ENCODE measurements at places on chromosomes 11 and 22.

DNA sequence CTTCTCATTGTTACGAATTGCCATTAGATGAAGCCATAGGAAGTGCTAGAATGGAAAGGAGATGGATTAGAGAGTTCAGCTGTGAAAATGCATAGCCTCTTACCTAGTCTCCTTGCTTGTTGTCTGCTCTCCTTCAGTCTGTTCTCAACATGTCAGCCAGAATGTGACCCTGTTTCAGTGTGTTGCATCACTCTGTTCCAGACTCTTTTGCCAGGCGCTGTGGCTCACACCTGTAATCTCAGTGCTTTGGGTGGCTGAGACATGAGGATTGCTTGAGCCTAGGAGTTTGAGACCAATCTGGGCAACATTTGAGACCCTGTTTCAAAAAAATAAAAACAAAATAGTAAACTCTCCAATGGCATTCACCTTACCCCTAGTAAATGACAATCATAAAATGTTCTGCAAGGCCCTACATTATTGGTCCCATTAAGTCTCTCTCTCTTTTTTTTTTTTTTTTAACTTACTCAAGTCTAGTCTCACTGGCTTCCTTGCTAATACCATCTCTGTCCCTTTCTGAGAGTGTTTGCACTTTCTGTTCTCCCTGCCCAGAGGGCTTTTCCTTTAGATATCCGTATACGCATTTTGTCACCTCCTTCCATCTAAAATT is 39.4 kb downstream of the CYP2R1 start:
- DNase-seq = no peak

DNA sequence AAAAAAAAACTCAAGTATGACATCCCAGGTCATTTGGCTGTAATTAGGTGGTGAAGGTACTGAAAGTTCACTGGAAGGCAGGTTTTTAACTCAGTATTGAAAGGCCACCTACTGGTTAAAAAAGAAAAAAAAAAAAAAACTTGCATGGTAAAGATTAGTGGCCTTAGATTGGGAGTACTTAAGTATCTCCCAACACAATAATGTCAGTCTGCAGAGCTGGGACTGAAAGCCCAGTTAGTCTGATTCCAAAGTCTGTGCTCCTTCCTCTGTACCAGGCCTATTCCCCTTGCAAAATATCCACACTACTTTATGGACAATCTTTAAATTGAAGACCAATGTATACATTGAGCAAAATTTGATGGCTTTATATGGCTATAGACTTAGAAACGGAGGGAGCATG is 85.5 kb downstream of the NOX4 start:
- DNase-seq = no peak

DNA sequence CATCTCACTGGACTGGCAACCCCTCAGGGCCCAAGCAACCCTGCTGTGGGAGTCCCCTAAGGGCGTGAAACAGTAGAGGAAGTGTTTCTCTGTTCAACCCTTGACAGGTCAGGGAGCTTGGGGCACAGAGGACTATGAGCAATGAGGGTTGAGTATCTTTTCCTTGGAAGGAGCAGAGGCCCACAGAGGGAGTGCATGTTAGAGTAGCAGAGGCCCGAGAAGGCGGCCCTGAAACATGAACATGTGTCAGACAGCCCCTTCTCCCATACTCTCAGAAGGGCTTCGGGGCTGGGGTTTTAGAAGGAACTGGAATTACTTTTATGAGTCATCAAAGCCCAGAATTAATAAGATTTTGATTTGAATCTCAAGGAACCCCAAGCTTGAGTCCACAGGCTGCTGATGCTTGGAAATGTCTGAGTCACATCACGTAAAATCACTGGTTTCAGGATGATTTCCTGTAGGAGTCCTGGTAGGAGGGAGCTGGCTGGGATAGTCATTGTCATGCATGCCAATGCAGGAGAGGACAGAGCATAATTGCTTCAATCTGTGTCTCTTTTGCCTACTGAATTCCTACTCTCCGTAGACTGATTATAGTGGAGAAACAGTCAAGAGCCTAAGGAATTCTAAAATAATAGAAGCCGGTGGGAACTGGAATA is 22.6 kb downstream of the C11orf71 start:
- DNase-seq = no peak

DNA sequence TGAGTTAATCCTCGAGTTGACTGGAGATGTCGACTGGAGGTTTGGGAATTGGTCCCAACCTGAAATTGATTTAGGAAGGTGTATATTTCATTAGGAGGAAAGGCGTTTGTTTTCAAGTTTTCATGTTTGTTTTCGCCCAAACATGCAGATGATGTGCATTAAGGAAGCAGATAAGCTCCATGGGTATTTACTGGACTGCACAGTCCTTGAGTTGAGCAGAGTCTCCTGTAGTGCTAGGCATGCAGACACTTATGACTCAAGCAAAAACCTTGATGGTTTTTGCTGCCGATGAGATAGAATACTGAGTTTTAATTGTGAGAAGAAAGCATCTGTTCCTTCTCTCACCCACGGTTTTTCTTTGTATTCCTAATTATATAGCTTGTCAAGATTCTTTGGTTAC is 27.9 kb downstream of the CABIN1 start:
- no peak for DNase-seq

DNA sequence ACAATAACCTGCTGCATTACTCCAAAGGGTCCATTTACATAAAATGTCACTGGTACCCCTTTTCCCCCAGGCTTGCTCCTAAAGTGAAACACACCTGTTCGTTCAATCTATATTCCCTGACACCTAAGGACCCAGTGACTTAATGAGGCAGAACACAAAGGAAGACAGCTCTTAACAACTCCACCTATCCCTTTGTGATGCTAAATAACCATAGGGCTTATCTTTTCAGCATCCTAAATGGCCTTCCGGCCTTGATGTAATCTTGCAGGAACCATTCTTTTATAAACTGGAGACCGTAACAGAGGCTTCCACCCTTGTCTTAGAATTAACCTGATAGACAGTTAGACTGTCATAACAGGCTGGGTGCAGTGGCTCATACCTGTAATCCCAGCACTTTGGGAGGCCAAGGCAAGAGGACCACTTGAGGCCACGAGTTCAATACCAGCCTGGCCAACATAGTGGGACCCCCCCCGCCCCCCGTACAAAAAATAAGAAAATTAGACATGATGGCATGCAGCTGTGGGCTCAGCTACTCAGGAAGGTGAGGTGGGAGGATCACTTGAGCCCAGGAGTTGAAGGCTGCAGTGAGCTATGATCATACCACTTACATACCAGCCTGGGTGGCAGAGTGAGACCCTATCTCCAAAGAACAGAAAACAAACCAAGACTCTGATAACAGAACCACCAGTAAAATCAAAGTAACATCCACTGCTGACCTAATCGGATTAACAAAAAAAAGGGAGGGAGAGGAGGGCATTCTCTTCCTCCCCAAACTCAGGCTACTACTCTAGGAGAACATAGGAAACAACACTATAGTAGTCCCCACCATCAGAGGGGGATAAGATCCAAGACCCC is 5.1 kb downstream of the CHEK2 start:
- DNase-seq = no peak

- DNase-seq = no peak
Measured at GRCh38 chr11:11672789-11673188, 51.0 kb upstream of the GALNT18 start.

GRCh38 chr22:48883211-48883960 is 944.3 kb downstream of the BRD1 start:
- no peak for DNase-seq

DNA sequence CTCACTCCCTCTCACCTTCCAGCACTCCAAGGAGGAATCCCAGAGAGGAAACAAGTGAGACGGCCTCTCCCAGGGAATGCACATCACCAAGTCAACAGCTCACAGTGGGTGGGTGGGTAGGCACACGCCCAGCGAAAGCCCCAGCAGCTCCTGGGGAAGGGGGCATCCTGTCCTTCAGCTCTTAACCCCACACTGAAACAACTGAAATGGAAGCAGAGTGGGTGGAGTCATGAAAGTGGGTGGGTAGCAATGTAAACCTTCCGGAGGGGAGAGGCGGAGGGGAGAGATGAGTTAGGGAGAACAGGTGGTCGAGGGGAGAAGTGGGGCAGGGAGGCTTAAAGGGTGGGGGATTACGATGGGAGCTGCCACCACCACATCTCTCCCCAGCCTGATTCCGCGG is 5.4 kb downstream of the MCHR1 start:
- DNase-seq = no peak

- DNase-seq = no peak
Measured at GRCh38 chr11:127338380-127339259, 338.1 kb upstream of the KIRREL3 start.

DNA sequence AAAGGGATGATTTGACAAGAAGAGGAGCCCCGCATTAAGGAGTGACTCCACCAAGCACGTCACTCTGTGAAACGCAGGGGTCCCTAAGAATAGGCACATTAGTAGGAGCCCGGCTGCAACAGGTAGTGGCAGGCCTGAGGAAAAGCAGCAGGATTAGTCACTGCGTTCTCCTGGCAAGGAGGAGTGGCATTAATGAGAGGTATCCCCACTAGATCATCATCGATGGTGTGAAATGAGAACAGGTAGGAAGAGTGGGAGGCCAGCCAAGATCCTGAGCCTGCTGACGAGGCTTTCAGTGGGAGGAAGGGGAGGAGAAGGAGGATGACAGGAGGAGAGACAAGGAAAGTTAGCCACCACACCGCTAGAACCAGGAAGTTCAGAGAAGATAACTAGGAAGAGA is 38.6 kb downstream of the NRXN2 start:
- DNase-seq = no peak

- DNase-seq = no peak
Measured at GRCh38 chr11:36306888-36307287, 10.8 kb downstream of the PRR5L start.

DNA sequence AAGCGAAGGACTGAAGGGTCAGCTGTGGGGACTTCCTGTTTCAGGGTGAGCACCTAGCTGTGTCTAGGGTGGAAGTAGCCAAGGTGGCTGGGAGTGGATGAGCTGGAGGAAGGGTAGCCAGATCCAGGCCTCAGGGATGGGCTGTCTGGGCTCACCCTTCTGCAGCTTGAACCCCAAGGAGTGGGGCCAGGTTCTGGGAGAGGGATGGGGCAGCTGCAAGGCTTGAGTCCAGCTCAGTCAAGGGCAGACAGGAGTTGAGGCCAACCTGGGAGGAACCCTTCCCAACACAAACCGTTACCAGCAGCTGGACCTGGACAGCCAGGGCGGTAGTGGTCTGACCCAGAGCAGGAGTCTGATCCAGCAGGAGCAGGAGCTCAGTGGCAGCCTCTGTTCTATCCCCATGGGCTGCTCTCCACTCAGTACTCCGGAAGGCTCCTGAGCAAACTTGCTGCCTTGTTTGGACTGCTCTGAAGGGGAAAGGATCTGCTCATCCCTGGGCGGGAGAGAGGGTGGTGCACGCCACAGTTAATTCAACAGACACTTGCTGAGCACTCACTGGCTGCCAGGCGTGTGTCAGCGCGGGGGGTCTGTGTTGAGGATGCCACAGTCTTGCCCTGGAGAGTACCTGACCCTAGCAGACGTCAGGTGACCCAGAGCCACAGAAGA is 53.8 kb upstream of the THY1 start:
- DNase-seq = no peak

GRCh38 chr11:617199-617911 is 1.6 kb upstream of the IRF7 start:
- no peak for DNase-seq

DNA sequence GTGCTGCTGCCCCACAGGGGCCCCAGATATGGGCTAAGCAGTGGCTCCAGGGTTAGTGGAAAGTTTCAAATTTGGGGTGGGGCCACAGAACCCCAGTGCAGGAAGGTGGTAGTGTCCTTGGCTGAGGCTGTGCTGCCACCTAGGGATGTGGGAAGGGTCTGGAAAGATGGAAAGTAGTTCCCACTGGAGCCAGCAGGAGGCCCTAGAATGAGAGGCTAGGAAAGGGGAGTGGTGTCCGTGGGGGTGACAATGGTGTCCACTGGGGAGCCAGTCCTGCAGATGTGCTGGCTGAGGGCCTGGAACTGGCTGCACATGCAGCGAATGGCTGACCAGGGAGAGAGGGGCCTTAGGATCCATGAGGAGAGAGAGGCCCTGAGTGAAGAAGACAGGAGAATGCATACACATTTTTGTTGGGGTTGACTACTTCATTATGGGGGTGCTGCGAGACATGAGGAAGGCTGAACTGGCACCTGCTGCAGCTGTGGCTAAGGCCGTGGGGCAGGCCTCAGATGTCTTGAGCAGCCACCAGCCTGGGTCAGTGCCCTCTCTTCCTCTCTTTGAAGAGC is 21.1 kb downstream of the RFPL3 start:
- no peak for DNase-seq

DNA sequence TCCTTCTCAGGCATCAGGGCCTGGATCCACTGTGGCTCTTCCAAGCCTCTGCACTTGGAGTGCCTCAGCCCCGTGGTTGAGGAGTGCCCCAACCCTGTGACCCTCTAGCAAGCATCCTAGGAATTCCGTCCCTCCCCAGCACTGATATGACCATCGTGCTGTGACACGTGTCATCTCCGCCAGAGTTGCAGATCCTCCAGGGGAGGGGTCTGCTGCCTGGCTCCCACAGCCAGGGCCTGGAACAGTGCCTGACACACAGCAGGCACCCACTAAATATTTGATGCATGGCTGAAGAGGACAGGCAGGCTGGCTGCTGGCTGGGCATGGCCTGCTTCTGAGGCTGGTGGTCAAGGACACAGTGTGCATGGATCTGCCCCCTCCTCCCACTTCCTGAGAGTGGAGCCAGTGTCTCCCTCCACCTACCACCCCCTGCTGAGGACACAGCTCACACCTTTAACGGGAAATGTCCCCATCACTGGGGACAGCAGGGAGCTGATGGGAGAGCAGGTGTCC is 1.7 kb upstream of the CD81 start:
- no peak for DNase-seq

DNA sequence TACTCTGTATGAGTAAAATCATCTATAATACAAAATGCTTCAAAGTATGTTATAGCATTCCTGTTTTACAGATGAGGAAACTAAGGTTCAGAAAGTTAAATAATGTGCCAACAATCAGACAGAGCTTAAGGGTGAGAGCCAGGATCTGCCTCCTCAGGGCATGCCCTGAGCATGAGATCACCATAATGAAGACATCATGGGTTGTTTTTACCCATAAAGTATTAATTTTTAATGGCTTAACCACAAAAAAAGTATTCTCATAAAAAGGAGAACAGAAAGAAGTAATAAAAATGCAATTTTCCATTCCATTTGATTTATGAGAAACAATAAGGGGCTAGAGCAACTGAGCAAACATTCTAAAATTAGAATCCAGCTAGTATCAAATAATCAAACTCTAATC is 534.3 kb upstream of the ARHGAP42 start:
- DNase-seq = no peak

DNA sequence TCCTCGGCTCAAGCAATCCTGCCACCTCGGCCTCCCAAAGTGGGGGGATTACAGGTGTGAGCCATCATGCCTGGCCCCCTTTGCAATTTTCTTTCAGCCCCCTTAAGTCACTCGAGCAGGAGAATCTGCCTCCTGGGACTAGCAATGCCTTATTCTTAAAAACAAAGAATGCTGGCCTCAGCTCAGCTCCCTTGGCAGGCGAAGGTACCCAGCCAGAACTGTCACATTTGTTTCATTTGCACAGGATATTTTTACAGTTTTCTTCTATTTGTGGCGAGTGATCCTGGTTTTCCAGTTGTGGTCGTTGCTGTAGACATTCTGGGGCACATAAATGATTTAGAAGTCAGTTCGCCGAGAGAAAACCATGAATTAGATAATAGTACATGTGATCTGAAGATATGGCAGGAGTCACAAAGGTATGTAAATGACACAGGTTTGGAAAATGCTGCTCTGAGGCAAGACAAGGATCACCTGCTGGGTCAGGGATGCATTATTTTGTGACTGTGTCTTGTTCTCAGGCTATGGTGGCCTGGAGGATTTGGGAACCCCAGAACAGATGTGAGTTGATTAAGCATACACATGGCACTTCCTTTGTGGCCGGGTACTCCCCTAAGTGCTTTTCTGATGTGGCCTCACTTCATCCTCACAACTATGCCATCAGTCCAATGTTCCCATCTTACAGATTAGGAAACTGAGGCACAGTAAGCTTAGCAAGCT is 51.2 kb upstream of the SLC22A12 start:
- DNase-seq = no peak

- DNase-seq = no peak
Measured at GRCh38 chr11:129590030-129590752, 214.5 kb downstream of the BARX2 start.
